Activated CD8-positive, alpha-beta memory T cell treated with anti-CD3 and anti-CD28 coated beads for 48 hours (primary cell): ENCODE measurements at places on chromosomes 4 and X.

DNA sequence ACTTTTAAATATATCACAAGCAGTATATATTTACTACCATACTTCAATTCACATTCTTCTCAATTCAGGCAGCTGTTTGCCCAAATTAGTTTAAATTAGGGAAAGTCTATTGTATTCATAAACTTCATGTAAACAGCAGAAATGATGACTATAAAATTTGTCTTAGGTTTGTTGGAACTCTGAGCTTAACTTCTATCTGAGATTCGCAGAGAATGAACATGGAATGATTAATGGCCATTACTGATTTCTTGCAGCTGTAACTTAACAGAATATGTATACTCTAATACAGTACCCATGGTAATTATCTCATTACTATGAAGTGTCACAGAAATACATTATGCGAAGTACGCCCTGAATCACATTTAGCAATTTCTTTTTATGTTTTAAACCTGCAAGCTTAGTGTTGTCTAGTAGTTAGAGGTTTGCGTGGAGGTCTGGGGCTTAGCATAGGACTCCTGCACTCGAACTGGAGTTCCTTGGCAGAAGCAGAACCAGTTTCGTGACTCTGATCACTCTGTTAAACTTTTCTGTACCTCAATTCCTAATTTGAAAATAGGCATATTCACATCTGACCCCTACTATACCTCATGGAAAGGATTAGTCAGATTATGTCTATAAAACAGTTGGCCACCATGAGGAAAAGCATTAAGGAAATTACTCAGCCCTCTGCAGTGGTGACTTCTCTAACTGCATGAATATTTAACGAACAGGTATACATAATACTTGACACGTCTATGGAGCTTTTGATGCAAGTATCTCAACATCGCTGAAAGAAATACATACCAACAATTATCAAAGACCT is 243.2 kb downstream of the MGST2 start:
- DNase-seq: no peak

GRCh38 chrX:135345107-135345589 is 35.9 kb downstream of the ETDC start:
- no peak for DNase-seq

DNA sequence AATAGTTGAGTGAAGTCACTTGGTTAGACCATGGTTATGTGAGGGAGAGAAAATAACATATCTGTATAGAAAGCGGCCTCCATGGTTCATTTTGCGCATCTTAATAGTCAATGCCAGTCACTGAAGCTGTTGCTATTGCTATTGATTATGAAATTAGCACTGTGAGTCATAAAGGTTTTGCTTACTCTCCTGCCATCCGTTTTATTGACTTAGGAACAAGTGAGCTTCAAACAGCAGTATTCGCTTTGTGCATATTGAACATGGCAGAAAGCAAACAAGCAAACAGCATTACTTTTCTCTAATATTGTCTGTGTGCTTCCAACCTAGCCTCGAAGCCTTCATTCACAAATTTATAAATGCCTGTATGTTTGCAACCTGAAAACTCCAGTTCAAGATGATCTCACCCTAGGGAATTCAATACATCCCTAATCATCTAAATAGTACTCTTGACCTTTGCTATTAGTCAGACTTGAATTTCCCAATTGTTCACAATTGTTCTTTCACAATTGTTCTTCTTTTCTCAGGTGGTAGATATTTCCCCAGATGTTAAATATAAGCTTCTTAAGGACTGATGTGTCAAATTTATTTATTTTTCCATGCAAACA is 55.9 kb upstream of the GABRA2 start:
- no peak for DNase-seq

- no peak for DNase-seq
These were observed 18.0 kb downstream of the RPS3A start for GRCh38 chr4:151117371-151117962.

DNA sequence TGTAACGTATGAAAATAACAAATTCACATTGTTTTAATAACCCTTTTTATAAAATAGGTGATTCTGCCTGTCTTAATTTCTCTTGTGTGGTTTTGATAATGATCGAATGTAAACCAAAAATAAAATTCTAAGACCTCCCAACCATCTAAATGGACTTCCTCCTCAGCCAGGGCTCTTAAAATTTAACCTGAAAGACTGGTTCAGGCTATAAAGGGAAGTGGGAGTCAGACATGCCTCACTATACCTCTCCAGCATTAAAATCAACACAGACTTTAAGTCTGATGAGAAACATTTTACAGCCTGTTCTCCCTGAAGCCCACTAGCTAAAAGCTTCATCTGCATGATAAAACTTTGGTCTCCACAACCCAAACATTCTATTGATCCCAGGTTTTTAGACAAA is 97.6 kb upstream of the STIM2 start:
- no peak for DNase-seq

DNA sequence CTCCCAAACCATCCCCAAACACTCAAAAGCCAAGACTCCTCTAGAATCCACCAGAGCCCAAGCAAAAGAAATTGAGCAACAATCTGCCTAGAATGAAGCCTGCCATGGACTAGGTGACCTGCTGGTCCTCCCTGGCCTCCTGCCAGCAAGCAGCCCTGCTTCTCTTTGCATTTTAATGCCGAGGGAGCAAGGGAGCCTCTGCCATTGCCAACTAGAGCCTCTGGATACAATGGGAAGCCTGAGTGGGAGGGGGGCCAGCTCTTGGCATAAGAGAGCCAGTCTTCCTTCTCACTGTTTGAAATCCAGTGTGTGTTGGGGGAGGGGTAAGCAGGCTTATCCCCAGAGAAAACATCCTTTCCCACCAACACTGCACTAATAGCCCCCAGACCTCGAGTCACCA is 1.5 kb upstream of the GDPD2 start:
- DNase-seq: no peak

GRCh38 chr4:10074767-10075105 is 41.9 kb downstream of the WDR1 start:
- no peak for DNase-seq

GRCh38 chr4:38184404-38184803 is 224.2 kb downstream of the PTTG2 start:
- no peak for DNase-seq

- no peak for DNase-seq
These were observed 4.0 kb upstream of the TMEM156 start for GRCh38 chr4:39036172-39036571.

DNA sequence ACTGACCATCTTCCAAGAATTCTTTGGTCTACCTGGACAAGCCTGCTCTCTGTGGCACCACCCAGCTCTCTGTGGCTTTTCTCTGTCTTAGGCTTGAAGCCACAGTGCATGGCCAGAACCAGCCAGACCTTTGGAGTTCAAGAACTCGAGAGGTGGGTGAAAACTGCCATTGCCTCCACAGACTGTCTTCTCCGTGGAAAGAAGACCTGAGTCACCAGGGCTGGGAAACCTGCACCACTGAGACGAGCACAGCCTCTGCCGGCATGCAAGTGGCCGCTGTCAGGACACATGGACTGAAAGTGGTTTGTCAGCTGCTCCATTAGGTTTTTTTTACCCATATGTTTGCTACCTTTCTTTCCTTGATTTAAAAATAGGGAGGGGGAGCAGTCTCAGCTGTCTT is 74.5 kb downstream of the MGST2 start:
- DNase-seq: no peak

DNA sequence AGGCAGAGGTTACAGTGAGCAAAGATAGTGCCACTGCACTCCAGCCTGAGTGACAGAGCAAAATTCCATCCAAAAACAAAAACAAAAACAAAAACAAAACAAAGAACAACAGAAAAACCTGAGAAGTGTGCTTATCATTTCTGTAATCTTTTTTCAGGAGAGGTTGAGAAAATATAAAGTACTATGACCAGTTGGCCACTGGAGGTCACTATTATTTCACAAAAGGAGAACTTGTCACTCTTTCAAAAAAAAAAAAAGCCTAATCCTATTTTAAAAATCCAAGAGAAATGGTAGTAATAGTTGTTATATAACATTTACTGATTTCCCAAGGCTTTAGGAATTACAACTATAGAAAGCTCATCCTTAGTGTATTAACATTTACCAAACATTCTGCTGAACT is 24.9 kb upstream of the RNF150 start:
- no peak for DNase-seq

DNA sequence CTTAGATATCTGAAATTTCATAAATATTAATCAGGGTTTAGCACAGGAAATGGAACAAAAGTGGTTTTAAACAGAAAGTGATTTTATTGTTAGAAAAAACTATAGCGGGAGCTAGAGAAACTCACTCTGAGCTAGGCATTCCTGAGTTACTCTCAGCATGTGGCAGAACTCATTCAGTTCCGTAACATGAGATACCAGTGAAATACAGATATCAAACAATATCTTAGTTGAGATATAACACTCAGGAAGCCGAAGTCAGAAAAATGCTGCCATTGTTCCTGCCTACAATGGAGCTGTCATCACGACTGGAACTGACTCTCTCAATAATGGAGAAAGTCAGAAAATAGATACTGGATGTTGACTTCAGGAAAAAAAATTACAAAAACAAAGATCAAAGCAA is 1428.7 kb downstream of the PCDH18 start:
- DNase-seq: no peak

DNA sequence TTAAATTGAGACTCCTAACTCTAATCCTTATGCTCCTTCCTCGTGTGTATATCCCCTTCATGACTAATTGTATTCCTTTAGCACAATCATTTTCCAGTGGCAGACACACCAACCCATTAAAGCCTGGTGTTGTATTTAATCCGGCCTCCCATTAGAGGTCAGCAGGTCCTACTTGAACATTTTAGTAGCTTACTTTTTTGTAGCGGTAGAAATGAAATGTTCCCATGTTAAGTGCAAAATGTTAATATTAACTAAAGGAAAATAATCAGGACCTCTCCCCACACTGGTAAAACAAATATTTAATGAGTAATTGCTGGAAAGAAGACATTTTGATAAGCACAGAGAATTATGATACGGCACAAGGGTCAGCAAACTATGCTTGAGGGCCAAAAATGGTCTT is 3.4 kb downstream of the RAB33B start:
- DNase-seq: no peak

- no peak for DNase-seq
These were observed 152.3 kb downstream of the RAB28 start for GRCh38 chr4:13331827-13332226.

GRCh38 chr4:82823062-82823461 is 24.5 kb upstream of the SCD5 start:
- DNase-seq: no peak

GRCh38 chr4:80225595-80225994 is 28.3 kb downstream of the PRDM8 start:
- DNase-seq: no peak

DNA sequence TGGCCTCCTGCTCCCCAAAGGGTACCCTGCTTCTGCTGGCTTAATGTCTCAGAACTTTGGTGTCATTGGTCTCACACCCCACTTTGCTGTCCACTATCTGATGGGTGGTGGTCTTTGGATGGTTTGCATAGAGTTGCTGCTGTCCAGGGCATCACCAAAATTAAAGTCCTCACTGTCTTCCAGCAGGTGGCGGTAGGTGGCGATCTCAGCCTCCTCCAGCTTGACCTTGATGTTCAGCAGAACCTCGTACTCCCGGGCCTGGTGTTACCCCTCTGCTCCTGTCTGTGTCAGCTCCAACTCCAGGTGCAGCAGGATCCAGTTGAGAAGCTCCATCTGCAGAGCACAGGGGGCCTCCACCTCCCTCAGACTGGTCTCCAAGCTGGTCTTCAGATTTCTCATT is 1169.5 kb upstream of the PABPC4L start:
- no peak for DNase-seq

DNA sequence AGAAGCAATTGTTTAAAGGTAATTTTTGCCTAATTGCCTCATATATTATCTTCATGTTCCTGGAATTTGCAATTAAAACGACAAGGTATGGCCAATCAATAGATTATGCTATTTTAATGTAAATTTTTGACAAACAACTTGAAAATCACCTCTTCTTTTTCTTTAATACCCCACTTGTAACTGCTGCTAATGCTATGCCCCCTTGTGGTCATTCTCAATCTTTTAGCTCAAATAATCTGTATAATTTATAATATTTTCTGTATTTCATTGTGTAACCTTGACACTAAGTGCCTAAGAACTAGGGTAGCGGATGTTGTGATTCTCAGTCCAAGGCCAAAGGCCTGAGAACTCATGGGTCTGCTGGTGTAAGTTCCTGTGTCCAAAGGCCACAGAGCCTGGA is 831.7 kb upstream of the POU3F4 start:
- no peak for DNase-seq

DNA sequence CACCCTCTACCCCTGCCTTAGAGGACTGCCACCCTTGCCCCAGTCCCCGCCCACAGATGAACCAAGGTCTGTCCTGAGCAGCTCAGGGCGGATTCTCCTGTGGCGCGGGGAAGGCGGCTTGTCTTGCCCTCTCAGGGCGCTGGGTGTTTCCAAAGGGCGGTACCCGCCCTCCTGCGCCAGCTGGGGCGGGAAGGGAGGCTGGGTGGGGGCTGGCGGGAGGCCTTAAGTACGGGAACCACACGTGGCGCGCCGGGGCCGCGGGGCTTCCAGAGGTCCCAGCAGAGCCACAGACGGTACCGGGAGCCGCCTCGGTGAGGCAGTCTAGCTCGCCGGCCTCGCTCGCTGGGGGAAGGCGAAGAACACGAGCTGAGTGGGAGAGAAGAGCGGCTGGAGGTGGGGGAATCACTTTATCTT is 361.1 kb downstream of the MID1IP1 start:
- no peak for DNase-seq

DNA sequence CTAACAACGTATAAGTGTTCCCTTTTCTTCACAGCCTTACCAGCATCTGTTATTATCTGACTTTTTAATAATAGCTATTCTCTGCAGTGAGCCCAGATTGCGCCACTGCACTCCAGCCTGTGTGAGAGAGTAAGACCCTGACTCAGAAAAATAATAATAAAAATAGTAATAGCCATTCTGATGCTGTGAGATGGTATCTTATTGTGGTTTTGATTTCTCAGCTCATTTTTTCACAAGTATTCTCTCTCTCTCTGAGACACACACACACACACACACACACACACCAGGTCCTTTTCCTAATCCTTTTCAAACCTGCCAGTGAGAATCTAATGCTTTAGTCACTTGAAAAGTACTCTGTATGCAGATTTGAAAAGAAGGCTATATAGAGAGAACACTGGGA is 89.8 kb downstream of the CHIC2 start:
- no peak for DNase-seq

GRCh38 chr4:88938138-88938537 is 118.8 kb downstream of the FAM13A start:
- DNase-seq: no peak

DNA sequence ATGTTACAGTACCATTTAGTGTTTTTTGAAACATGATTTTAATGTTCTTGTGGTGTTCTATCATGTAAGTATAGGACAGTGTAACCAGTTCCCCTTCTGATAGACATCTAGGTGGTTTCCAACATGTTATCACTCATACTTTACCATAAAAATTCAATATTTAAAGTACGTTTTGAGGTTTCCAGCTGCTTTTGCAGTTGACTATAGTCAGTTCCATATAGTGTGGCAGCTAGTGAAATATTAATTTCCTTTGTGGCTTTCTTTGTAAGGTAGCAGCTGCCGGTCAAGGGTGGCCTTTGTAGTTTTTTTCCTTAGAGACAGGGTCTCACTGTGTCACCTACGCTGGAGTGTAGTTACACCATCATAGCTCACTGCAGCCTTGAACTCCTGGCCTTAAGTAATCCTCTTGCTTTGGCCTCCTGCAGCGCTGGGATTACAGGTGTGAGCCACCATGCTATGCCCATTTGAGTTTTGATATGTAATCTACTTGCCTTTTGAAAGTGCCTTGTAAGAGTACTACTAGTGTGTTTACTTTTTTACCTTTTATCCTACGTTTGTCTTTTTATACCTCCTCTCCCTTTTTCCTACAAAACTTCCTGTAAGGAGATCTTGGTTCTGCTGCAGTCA is 63.0 kb downstream of the ARHGAP10 start:
- DNase-seq: no peak
